ENCODE measurements at places on chromosomes 6 and 20.

DNA sequence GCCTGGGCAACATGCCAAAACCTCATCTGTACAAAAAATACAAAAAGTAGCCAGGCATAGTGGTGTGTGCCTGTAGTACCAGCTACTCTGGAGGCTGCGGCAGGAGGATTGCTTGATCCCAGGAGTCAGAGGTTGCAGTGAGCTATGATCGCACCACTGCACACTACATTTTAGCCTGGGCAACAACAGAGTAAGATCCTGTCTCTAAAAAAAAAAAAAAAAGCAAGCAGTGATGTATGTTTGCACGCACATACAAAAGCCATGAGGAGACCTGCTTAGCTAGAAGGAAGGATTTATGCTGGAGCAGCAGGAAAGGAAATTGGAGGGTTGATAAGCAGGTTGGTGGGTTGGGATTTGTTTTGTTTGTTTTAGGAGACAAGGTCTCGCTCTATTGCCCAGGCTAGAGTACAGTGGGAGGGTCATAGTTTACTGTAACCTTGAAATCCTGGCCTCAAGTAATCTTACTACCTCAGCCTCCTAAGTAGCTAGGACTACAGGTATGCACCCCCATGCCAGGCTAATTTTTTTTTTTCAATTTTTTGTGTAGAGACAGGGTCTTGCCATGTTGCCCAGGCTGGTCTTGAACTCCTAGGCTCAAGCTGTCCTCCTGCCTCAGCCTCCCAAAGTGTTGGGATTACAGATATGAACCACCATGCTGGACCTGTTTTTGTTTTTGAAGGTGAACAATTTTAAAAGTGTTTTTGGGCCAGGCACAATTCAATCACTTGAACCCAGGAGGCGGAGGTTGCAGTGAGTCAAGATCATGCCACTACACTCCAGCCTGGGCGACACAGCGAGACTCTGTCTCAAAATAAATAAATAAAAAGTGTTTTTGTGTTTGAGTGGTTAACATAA is 4.0 kb downstream of the ZSWIM3 start:
- peak; percentile 81 for DNase-seq

DNA sequence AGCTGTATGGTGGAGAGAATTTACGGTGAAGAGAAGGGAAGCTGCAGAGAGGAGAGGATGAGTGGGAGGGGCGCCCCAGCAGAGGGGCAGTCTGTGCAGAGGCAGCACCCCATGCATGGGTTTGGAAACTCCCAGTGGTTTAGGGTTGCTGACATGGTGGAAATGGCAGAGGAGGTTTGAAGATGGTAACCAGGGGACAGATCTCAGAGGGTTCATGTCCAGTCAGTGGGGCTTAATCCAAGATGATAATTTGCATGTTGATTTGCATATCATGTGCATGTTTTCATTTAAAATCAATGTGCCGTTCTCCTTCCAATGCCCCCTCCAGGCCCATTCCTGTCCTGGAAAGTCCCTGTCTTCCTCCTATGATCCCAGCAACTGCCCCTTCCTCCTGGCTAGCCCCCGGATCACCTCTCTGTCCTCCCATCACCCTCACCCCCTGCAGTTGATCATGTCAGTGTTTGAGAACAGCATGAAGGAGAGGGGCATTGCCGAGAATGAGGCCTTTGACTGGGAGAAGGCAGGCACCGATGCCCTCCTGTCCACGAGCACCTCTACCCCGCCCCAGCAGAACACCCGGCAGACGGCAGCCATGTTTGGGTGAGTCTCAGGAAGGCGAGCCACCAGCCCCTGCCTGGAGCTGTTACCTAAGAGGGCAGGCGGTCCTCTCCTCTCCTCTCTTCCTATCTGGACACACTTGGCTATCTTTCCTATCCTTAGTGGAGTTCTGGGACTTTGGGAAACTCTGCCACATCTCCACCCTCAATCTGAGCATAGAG is 14.3 kb downstream of the TTBK1 start:
- DNase-seq: no peak

DNA sequence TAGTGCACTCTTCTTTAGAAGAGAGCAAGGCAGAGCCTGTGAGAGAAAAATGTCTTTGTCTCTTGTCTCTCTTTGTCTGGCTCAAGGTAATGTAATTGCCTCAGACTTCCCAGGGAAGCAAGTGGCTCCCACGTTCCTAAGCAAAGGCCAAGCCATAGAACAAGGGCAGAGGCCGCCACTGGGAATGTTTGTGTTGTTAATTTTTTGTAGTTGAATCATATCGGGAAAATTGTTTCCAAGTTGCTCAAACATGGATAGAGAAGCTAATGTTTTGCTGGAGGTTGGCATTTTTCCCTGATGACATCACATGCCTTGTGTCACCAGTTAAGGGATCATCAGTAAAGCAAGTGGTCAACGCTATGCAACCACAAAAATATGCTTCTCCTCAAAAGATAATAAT is 211.5 kb upstream of the FOXA2 start:
- DNase-seq: no peak

GRCh38 chr6:15885624-15886023 is 222.8 kb upstream of the DTNBP1 start:
- DNase-seq: no peak

DNA sequence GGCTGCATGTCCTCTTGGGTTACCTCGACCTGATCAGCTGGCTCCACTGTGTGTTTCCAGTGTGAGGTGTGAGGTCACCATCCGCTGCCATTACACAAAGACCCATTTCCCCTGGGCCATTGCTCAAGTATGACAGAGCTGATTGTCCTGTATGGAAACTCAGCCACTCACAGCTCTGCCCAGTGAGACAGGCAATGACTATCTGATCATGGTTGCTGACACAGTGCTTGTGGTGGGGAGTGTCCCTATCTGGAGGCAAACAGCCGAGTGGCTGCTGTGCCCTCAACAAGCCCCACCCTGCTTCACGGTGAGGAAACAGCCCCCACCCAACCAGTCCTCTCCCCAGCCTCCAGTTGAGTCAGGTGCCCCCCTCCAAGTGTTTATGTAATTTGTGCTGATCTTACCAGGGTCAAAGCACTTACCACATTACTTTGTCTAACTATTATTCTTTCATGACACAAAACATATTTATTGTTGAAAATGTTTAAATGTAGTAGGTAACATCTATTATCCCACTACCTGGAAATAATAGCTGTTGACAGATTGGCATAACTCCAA is 11.7 kb upstream of the MAPK13 start:
- peak; percentile 29 for DNase-seq

DNA sequence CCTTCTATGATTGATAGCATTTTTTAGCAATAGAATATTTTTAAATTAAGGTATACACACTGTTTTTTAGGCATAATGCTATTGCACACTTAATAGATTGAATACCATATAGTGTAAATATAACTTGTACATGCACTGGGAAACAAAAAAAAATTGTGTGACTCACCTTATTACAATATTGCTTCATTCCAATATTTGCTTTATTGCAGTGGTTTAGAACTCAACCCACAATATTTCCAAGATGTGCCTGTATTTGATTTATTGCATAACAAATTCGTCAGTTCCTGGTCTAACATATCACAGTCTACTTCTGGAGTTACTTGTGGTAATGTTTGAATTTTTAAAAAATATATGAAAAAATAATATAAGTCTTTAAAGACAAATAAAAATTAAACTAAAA is 41.9 kb upstream of the DEFB112 start:
- DNase-seq: no peak

GRCh38 chr6:129671442-129672340 is 38.3 kb downstream of the ARHGAP18 start:
- no peak for DNase-seq

GRCh38 chr20:32965581-32966373 is 38.5 kb downstream of the SUN5 start:
- no peak for DNase-seq

- peak; percentile 91 for DNase-seq
These were observed 66.9 kb downstream of the CARMIL1 start for GRCh38 chr6:25346064-25346463.

GRCh38 chr20:63430891-63431290 is 41.6 kb downstream of the KCNQ2 start:
- DNase-seq: no peak

GRCh38 chr20:50185426-50185825 is 5.2 kb upstream of the CEBPB start:
- DNase-seq: no peak

- DNase-seq: peak; percentile 49
These were observed 18.5 kb upstream of the WFDC10A start for GRCh38 chr20:45611054-45611453.

- peak; percentile 25 for DNase-seq
These were observed 108.7 kb downstream of the NCOA3 start for GRCh38 chr20:47610247-47610944.

- no peak for DNase-seq
These were observed 138.1 kb downstream of the RFPL4B start for GRCh38 chr6:112485120-112485826.

DNA sequence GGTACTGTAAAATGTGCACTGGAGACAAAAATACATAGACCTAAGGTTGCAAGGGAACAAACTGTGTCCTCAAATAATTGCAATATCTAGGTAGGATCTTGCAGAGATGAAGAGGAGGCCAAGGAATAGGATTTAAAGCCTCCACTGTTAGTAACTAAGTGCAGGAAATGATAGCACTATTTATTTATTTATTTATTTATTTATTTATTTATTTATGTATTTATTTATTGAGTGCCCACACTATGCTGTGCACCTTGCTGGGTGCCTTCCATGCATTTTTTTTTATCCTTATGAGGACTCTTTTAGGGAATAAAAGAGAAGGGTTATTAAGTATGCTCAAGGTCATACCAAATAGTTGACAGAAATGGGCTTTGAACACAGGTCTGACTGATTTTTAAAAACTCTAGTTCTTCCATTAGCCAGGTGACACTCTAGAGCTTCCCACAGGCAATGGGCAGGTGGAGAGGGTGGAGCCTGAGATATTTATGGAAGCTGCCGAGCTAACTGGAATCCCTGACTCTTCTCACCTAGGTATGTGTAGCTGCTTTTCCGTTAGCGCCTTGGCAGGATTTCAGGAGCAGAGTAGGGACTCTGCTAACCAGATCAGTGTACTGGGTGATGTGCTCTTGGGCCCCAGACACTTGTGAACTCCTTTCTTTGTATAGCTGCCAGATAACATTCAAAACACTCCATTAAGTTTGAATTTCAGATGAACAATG is 12.8 kb upstream of the NUP153 start:
- peak; percentile 51 for DNase-seq

- DNase-seq: no peak
These were observed 4.0 kb downstream of the DLL1 start for GRCh38 chr6:170286934-170287265.

DNA sequence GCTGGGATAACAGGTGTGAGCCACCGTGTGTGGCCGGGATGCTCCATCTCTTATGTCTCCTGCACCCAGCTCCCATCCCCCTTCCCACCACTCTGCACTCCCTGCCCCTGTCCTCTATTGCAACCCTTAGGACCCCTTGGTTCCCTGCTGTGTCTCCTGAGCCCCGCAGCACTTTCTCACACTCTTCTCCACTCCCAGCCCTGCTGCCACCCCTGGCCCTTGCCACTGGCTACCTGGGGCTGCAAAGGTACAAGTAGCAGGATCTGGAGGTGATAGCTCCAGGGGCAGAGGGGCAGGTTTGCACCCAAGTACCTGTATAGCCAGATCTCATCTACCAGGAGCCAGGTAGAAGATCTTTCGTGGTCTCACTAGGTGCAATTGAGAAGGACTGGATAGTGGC is 6.6 kb upstream of the CPXM1 start:
- DNase-seq: no peak

- DNase-seq: peak; percentile 30
These were observed 70.1 kb downstream of the CDC5L start for GRCh38 chr6:44457596-44457995.

- no peak for DNase-seq
These were observed 246.7 kb downstream of the SOD2 start for GRCh38 chr6:159446340-159446739.

DNA sequence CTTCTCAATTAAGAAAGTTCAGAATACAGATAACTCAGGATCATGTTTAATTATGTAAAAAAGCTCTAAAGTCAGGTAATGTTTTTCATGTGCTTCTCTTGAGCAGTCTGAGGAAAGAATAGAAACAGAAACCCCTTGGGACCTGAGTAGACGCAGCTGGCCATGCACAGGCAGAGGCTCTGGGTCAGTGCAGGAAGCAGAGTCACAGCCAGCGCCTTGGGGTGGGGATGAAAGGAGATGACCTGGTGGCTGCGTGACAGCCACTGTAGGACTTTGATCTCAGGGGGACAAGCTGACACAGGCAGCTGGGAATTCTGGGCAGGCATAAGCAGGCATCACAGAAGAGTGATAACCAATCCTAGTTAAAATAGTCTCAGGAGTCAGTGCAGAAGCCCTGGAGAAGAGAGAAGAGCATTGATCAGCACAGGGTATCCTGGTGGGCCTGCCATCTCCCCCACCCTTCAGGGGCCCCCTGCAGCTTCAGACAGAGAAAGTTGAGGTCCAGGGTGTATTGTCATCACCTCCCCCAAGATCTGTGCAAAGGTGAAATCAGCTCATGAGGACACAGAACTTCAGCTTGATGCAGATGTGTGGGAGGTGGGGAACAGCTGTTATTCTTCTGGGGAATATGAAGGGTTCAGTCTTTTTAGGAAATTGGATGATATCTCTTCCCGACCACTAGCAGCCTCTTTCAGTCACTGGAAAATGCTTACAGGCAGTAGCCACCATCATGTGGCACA is 6.4 kb downstream of the HLA-DQB1 start:
- DNase-seq: no peak

DNA sequence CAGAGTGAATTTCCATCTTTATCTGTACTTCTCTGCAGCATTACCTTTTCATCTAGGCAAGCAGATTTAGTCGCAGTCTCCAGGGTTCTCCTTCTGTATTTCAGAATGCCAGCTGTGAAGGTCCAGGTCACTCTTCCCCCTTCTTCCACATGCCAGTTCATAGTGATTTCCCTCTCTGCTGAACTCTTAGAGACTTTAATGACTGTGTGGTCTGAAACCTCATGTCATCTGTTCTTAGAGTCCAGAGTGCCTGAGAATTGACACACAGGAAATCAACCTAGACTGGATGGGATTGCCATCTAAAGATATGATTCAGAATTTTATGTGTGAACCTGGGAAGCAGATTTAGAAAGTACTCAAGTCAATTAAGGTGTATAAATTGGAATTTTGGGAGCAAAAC is 248.1 kb downstream of the TPBG start:
- DNase-seq: no peak

DNA sequence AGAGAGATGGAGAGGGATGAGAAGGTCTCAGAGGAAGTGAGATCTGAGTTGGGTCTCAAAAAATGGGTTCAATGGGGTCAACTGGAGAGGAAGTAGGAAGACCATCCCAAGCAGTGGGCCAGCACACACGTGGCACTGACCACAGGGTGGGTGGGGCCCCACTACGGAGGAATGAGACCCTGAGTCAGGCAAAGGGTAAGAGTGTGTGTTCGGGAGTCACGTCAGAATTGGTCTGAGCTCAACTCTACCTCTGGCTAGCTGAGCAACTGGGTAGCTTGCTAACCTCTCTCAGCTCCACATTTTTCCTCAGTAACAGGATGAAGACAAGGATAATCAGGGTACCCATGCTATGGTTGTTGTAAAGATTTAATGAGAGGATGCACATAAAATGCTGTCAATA is 79.0 kb downstream of the TRERF1 start:
- no peak for DNase-seq

DNA sequence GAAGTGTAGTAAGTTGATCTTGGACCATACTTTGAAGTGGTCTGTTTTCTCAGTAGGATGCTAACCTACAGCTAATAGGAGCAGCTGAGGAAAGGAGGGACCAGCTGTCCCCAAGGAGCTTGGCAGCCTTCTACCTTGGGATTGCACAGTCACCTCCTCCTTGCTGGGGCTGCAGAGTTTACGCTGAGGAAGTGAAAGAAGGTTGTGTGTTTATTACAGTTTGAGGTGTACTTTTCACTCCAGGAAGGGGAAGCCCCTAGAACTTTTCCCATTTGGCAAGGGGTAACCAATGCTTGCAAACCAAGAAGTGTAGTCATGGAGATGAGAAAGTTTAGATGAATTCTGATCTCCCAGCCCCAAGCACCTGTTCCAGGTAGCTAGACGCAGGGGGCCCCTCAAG is 58.8 kb downstream of the BMP6 start:
- DNase-seq: no peak
